A549 treated with DMSO at 1 μM for 4 hours (cell line): ENCODE measurements at places on chromosomes 7 and 10. TPM values are rescaled to one million over a fixed set of nuclear protein-coding genes. Genes with fewer than 3 reads are reported as not detected.

The NEUROG3 gene
- total RNA-seq = not detected in 5 replicates

The PNLIPRP2 gene
- not detected in 5 replicates for total RNA-seq

The OGDHL gene
- 0.15 to 0.42 TPM (median 0.22 TPM) in 5 replicates for total RNA-seq

The WDR11 gene
- total RNA-seq = 21.3 to 28.3 TPM (median 25.2 TPM) in 5 replicates

The SH2D4B gene
- total RNA-seq = 0.02 to 0.08 TPM (median 0.06 TPM) in 3 of 5 replicates, not detected in the others

The PAX4 gene
- not detected in 5 replicates for total RNA-seq
